Activated CD8-positive, alpha-beta memory T cell treated with anti-CD3 and anti-CD28 coated beads for 1 hour (primary cell): ENCODE measurements at places on chromosomes 7 and 10.

- DNase-seq: no peak
Observed at GRCh38 chr7:4430227-4430626, 251.9 kb upstream of the FOXK1 start.

GRCh38 chr7:15906436-15906835 is 220.0 kb upstream of the MEOX2 start:
- no peak for DNase-seq

DNA sequence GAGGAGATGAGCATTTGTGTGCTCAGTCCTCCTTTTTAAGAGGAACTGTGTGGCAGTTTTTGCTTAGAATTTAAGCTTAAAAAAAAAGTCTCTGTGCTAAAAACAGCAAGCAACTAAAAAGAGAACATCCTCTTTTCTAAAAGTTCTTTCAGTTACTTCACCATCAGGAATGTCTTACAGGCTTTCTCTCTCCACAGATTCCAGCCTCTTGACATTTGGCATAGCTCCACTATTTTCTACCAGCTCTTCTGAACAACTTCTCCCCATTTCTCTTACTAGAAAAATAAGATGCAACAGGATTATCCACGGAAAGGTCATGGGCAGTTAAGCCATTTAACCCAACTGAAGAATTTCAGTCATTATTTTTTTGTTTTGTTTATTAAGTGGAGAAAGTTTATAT is 13.2 kb downstream of the PCLO start:
- no peak for DNase-seq

DNA sequence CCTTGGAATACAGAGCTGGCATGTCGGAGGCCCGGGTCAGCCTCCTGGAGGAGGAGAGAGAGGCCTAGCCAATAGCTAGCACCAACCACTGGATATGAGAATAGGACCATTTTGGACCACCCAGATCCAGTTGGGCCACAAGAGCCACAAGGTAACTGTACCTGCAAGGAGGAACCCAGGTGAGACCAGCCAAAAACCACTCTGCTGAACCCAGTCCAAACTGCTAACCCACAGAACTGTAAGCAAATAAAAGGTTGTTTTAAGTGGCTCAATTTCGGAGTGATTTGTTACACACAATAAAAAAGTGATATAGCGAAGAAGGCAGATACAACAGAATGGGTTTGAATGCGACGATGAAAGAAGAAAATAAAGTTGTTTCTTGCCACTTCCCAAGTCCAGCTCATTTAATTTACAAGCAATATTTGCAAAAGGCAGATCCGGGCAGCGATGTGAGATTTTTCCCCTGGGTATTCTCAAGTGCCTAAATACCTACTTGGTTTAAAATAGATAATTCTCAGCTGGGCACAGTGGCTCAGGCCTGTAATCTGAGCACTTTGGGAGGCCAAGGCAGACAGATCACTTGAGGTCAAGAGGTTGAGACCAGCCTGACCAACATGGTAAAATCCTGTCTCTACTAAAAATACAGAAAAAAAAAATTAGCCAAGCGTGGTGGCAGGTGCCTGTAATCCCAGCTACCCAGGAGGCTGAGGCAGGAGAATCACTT is 23.1 kb downstream of the ZNF467 start:
- DNase-seq: no peak

GRCh38 chr10:18044976-18045720 is 93.4 kb downstream of the SLC39A12 start:
- DNase-seq: no peak

DNA sequence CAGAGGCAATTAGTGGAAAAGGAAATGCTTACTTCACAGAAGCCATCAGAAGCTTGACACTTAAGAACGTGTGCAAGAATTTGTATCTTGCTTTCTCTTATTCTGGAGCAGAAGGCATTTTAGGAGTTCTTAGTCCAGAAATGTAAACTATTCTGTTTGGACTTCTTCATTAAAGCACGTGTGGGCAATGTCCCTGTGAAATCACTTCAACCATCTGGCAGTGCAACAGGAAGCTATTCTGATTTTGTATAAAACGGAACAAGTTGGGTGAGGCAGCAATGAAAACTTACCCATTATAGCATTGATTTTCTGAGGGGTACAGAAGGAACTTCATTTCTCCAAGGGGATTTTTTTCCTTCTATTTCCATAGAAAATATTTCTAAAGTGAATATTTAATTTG is 21.3 kb upstream of the ARHGAP21 start:
- no peak for DNase-seq

DNA sequence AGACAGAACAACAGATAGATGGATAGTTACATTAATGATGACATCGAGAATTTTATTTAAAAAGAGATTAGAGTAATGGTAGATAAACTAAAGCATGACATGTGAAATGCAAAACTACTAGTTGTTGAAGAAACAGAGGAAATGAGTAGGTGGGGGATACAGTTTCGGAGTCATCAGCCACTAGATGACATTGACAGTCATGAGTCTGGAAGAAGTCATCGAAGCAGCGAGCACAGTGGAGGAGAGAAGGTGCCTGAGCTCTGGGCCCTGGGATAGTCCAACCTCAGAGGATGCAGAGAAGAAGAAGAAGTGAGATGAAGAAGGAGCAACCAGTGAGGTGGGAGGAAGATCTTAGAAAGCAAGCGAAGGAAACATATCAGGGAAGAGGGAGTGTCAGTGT is 20.2 kb upstream of the SEC61A2 start:
- no peak for DNase-seq

GRCh38 chr10:113751181-113751732 is at the start of gene PLEKHS1:
PLEKHS1 (plus strand) TSS chr10:113751682; CDS start chr10:113755278, 3,596 bp downstream.
- no peak for DNase-seq

GRCh38 chr10:62437696-62438095 is 63.5 kb downstream of the ZNF365 start:
- DNase-seq: no peak

- DNase-seq: no peak
Observed at GRCh38 chr7:137961200-137962177, 40.4 kb downstream of the CREB3L2 start.

DNA sequence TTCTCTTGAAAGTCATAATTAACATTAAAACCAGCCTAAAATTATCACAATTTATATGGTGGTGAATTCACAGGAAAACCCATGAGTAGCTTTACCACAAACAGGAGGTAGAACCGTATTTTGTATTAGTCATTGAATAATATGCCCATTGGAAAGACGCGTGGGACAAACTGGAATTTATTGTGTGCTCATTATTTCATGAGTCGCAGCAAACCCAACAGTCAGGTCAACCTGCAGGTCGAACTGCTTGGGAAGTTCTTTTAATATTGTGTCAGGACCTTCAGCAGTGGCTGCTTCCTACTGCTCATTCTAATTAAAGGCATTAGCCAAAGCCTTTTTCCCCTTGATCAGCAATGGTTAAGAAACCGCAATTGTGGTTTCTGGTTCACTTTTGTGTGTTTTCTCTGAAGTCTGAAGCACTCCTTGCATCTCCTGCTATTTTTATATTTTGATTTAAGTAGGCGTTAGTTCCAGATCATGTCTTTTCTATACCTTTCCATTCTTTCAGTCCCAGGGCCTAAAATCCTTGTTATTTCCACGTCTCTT is 100.1 kb downstream of the RAB11FIP2 start:
- DNase-seq: no peak

- DNase-seq: no peak
Observed at GRCh38 chr10:60252688-60253087, 137.0 kb downstream of the ANK3 start.

DNA sequence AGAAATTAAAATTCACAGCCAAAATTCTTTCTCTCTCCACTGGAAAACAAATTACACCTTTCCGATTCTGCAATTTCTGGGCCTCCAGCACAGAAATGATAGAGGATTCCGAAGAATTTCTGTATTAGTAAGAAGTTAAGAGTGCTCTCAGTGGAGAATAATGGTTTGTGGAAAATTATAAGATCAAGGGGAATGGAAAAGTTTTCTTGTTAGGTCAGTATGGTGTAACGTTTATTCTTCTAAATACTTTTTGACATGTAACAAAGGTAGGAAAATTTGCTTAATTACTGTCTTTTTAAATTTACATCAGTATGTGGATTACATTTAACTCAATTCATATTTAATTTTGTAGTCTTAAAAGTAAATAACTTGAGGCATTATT is 288.3 kb upstream of the NFE2L3 start:
- no peak for DNase-seq

GRCh38 chr10:131846240-131847101 is 54.3 kb upstream of the PPP2R2D start:
- DNase-seq: no peak

DNA sequence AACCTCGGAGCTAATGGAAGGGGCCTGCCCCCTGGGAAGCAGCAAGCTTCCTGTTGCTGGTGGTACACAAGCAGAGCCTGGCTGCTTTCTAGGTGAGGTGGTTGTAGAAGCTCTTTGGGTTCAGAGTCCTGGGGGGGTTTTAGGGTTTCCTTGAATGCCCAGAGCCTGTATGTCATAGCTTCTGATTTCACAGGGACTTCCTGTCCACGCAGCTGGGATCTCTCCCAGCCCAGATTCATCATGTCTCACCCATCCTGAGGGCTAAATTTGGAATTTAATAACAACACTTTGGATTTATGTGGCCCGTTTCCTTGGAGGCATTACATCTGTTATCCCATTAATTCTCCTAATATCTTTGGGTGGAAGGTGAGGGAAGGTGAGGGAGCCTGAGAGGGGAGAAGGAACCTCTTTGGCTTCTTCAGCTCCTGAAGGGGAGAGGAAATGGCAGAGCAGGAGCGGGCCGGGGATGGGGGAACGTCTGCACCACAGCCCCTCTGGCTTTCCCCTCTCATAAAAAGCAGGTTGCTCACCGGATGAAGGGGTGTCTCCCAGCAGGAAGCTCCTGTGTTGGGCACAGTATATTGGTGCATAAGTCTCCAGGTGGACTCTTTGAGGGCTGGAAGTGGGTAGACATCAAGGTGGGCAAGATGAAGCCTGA is 19.7 kb downstream of the RPS24 start:
- DNase-seq: no peak

DNA sequence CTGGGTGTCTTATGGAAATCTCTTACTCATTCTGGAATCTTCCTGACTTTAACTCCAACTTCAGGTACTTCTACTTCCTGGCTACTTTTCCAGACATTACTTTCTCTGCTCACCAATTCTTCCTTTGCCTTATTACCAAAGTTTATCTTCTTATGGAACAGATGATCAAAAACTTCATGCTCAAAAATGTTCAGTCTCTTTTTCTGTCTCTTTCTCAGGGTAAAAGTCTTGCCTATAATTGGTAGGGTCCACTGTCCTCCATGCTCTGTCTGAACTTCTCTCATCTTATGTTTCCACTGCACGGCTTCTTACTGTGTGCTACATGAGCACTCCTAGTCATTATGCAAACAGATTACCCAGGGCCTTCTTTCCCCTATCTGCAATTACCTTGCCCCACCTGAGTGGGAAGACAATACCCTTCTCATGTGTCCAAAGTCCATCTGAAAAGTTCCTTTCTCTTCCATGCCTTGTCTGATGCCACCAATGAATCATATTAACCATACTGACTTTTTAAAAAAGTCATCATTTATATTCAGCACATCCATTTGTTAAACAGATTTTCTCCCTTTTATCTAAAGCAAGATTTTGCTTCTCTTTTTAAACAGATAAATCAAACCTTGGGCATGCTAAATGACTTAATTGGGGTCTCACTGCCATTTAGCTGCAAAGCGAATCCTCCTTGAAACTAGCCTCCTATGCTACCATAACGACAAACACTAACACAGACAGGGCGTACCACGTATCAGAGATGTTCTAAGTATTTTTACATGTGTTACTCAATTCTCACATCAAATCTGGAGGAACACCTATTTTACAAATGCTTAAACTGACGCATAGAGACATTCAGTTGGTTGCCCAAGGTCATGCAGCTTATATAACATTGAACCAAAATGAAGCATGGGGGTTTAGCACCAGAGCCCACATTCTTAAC is 48.8 kb downstream of the SEMA3C start:
- DNase-seq: no peak

DNA sequence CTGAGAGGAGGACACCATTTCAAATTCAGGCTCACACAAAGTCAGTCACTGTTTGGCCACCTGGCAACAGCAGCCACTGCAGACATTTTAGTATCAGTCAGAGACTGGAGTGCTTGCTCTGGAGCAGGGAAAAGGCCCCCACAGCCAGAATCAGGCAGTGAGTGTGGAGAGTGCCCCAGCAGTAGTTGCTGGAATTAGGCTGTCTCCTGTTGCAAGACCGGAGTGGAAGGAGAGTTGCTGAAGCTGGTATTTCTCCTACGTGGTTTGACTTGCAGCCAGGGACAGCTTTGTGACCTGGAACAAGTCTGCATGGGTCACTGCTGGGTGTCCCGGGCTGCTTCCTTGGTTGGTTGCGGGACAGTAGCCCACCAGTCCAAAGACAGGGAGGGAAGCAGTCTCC is 78.4 kb upstream of the TMEM168 start:
- no peak for DNase-seq

DNA sequence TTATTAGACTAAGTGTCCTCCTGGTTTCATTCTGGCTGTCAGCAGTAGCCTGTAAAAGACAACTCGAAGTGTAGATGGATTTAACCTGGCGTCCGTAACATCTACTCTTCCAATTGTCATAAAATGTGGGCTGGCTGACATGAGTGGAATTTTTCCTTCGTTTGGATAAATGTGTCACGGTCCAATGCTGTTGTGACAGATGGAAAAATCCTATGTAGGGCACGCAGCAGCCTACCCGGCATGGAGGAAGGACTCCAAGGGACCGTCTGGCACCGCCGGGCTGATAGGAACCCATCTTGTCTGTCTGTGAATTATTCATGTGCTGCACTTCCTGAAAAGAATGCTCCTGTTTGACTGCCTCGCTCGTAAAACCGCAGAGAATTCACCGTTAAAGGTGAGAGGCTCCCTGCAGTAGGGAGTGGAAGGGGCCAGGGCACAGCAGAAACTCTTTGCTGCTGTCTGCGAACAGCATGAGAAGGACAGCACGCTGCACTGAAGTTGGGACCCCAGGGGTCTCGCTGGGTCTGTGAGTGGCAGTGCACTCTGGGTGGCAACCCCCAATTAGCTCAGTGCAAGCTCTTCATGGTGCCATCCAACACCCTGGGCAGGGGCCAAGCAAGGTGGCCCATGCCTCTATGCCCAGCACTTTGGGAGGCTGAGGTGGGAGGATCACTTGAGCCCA is 1.6 kb upstream of the ORAI2 start:
- DNase-seq: peak; percentile 30

DNA sequence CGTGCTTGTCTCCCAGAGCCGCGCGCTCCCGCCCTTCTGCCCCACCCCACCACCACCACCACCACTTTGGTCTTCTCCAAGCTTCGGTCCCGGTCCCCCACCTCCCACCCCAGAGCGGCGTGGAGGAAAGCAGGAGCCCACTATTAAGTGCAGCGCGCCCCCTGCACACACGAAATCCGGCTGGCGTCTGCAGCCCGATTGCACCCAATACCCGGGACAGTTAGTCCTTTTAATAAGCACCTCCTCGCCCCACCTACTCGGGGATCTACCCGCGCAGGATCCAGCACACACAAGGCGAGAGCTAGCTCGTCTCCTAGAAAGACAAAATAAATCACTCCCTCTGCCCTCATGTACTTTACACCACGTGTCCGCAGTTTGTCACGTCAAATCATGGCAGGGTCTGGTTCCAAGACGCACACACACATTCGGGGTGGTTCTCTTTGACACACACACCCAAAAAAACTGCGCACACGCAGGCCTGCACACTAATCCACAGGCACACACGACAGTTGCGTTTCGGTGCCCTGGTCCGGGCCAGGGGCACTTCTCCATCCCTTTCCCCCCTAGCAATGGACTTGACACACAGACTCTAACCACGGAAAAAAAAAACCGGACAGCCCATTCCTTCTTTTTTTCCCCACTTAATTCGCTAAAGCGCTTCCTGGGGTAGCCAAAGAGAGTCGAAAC is 1.6 kb downstream of the SFMBT2 start:
- no peak for DNase-seq

- no peak for DNase-seq
Observed at GRCh38 chr10:133401500-133401899, 7.5 kb downstream of the MTG1 start.

GRCh38 chr7:41824284-41824683 is 121.4 kb upstream of the INHBA start:
- no peak for DNase-seq
